ENCODE measurements at places on chromosomes 13 and 19. TPM values are rescaled to one million over a fixed set of nuclear protein-coding genes. Genes with fewer than 3 reads are reported as not detected.

The IFNL1 gene
- total RNA-seq, result not detected

The GRIN2D gene
- total RNA-seq, result 1.2 TPM

The METTL21C gene
- not detected for total RNA-seq

The PSPN gene
- total RNA-seq, result 2.8 TPM

The CEACAM4 gene
- not detected for total RNA-seq

The CYP2F1 gene
- total RNA-seq, result not detected

The WDR87 gene
- total RNA-seq, result not detected

Data from endodermal cell (in vitro differentiated cells).